Activated naive CD4-positive, alpha-beta T cell treated with Interleukin-2 at 50 U/mL for 16 hours (primary cell): ENCODE measurements at places on chromosomes 16 and 17.

- no peak for DNase-seq
These were observed 59.9 kb downstream of the LITAF start for GRCh38 chr16:11526655-11527350.

DNA sequence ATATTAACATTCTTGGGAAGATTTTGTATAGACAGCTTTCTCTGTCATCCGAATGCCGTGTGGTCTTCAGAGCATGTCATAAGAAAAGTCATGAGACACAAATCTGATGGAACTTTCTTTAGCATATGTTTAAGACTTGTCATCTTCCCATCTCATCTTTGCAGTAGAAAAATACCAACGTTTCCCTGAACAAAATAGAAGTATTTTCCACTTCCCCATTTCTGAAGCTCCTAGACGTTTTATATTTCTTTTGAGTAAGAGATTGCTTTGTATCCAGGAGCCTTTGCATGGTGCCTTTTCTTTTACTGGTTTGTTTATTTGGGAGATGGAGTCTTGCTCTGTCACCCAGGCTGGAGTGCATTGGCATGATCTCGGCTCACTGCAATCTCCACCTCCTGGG, 235.1 kb downstream of the PRKCA start:
- no peak for DNase-seq

DNA sequence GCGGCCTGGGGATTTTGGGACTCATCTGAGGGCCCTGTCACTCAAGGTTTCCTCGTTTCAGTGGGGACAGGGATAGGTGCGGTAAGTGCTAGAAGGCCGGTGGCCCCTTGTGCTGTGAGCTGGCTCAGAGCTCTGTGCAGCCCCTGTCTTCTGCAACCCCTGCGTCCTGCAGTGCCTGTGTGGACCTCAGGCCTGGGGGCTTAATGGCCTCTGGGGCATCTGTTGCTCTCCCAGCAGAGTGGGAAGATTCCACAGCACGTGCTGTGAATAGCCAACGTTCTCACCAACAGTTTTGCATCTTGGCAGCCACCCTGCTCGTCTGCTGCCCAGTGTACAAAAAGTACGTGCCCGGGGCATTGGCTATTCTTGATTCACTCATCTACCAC, 4.9 kb downstream of the FOXC2 start:
- no peak for DNase-seq

DNA sequence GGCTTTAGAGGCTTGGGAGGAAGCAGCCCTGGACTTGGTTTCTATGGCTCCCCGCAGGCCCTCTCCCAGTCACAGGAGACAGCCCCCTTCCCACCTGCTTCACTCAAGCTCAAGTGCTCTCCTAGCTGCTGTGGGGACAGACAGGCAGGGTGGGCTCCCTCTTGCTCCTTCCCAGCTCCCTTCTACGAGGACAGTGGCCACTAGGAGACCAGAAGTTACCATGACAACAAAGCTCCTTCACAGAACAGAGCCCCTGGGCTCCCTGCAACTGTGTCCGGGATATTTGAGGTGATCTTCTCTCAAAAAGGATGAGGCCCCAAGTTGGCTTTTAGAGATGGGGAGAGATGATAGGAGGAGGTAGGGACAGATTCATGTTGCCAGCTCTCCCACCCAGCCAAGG, 116.3 kb downstream of the AMFR start:
- no peak for DNase-seq

DNA sequence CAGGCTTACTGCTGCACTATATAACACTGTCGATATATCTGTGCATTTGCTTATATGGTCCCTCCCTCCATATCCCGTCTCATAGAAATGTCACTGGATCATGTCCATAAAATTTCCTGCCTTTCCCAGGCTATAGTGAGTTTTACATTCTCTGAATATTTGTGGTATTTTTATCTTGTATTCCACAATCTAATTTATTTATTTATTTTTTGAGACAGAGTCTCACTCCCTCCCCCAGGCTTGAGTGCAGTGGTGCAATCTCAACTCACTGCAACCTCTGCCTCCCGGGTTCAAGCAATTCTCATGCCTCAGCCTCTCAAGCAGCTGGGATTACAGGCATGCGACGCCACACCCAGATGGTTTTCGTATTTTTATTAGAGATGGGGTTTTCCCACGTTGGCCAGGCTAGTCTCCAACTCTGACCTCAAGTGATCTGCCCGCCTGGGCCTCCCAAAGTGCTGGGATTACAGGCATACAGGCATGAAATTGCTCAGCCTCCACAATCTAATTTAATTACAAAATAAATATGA, 12.9 kb downstream of the TRIM37 start:
- no peak for DNase-seq

GRCh38 chr17:76547183-76547641, 7.4 kb downstream of the PRCD start:
- DNase-seq: peak; percentile 37

- no peak for DNase-seq
These were observed 589 bp downstream of the PEMT start for GRCh38 chr17:17590883-17591354.

- DNase-seq: no peak
These were observed 9.2 kb downstream of the ELOB start for GRCh38 chr16:2767891-2768290.

- DNase-seq: no peak
These were observed 6.7 kb downstream of the ABCA3 start for GRCh38 chr16:2333772-2334379.

DNA sequence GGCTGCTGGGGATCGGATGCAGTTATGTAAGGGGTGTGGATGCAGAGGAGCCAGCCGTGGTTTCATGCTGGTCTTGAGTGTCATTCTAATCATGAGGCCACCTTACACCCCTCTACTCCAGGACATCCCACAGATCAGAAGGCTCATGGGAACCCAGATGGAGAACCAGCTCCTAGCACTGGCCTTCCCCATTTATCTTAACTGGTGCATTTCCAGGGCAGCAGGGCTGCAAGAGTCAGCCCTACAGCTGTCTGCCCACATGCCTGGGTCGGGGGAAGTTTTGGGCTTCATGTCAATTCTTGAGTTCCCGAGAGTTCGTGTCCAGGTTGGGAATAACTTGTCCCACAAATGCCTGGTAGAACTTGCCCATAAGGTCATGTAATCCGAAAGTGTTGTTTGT, 29.1 kb downstream of the RPTOR start:
- no peak for DNase-seq

DNA sequence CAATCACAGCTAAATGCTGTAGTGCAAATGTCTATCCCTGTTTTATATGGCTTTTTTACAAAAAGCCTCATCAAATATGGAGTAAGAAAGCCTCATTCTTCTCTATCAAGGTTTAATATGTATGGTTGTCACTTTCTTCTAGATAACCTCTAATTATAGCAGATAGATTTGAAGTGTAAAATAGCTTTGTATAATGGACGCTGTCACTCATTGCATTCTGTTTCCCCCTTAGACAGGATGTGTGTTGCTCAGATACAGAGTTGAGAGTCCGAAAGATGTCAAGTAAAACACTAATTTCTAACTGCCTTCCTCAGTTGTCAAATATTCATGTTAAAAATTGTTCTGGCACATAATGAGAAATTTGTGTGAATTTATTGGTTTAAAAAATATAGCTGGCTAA, 88.0 kb downstream of the NLK start:
- DNase-seq: no peak

DNA sequence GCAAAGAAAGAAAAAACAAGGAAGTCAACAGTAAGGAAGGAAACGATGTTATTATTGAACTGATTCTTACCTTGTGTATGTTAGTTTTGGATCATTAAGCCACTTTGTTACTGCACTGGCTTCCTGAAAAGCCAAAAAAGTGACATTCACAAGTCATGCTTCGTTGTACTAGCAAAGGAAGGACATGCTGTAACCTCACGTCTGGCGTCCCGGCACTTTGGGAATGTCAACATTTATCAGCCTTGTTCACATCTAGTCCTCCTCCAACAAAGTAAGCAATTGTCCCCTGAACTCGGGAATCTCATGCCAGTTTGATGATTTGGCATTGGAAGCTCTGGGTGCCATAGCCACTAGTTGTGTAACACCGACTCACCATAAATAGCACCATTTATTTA, 731 bp upstream of the MKS1 start:
- no peak for DNase-seq

- DNase-seq: no peak
These were observed 7.5 kb downstream of the TK2 start for GRCh38 chr16:66542396-66542795.
